ENCODE measurements at places on chromosomes 5 and 9.
A peak's percentile ranks its signal among the peaks of the same experiment; 100 is the strongest.

- DNase-seq, result peak; percentile 97
Observed at GRCh38 chr9:70257991-70258691, 637 bp upstream of the SMC5 start.

DNA sequence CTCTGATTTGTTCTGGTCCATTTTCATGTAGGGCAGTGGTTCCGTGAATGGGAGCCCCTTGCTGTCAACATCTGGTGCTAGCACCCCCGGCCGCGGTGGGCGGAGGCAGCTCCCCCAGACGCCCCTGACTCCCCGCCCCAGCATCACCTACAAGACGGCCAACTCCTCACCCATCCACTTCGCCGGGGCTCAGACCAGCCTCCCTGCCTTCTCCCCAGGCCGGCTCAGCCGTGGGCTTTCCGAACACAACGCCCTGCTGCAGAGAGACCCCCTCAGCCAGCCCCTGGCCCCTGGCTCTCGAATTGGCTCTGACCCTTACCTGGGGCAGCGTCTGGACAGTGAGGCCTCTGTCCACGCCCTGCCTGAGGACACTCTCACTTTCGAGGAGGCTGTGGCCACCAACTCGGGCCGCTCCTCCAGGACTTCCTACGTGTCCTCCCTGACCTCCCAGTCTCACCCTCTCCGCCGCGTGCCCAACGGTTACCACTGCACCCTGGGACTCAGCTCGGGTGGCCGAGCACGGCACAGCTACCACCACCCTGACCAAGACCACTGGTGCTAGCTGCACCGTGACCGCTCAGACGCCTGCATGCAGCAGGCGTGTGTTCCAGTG, 244.0 kb downstream of the CACNA1B start:
- no peak for DNase-seq

- DNase-seq, result peak; percentile 56
Observed at GRCh38 chr5:6791031-6791430, 77.8 kb downstream of the TENT4A start.

- DNase-seq, result no peak
Observed at GRCh38 chr9:77864211-77864889, 167.3 kb downstream of the GNAQ start.

DNA sequence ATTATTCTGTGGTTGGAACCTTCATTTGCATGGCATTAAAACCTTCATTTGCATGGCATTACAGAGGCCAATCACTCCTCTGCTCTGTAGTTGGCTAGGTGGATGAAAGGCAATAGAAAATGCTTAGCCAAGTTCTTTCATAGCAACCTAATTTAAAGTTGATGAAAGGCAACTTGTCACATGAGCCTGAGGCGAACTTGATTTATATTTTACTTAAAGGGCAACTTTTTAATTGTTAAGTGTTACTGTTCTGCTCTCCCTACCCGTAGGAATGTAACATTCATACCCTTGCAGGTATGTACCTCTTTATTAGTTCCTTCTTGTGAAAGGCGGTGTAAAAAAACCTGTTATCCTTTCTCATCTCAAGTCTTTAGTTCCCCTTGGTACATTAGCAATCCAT, 7.9 kb upstream of the ERMP1 start:
- DNase-seq, result no peak

GRCh38 chr5:4661836-4662235, 478.3 kb upstream of the ADAMTS16 start:
- no peak for DNase-seq
